SK-N-SH (cell line): ENCODE measurements at places on chromosomes 6 and 20. TPM values are rescaled to one million over a fixed set of nuclear protein-coding genes. Genes with fewer than 3 reads are reported as not detected.
A peak's percentile ranks its signal among the peaks of the same experiment; 100 is the strongest.

GRCh38 chr6:134422426-134423231, 104.7 kb upstream of the SGK1 start:
- H3K4me1 ChIP-seq, result no peaks in the 10 kb centered on the region; the same call in 1 of the 2 replicates
- no peaks in the 10 kb centered on the region for H3K36me3 ChIP-seq
- H3K27ac ChIP-seq, result peak overlapping the region; percentile 45; the same call in 1 of the 2 replicates
- DNase-seq, result no peak

DNA sequence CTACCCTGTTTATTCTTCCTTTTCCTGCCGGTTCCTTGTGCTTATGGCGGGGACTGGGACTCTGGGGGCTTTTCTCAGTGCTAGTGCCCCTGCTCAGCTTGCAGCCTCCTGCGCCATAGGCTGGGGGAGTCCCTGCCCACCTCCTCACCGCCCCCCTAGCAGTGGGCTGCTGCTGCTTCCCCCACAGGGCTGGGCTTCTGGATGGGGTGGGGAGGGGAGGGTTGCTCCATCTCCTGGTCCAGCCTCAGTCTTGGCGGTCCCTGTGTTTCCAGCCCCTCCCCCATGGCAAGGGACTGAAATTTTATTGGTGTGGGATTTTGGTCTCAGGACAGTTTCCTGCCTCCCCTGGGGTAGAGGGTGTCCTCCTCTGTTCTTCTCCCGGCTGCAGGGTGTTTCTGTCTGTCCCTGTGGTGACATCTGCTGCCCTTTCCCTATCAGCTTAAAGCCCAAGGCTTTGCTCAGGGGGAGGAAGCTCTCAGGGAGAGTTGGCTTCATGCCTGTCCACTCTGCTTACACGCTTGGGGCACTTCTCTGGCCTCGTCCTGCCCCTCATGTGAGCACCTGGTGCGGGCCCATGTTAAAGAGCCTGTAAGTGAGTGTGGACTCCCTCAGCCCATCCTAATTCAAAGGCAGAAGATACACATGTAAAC, 100.6 kb downstream of the HIVEP1 start:
- H3K4me3 ChIP-seq, result no peak overlapping the region

GRCh38 chr6:126764671-126765070, 353.8 kb upstream of the RSPO3 start:
- no peaks in the 10 kb centered on the region for H3K36me3 ChIP-seq
- peaks cover 6% of the 10 kb centered on the region; the same call in 1 of the 2 replicates for H3K27me3 ChIP-seq
- H3K27ac ChIP-seq, result no peak overlapping the region
- no peaks in the 10 kb centered on the region for H3K4me1 ChIP-seq
- DNase-seq, result no peak

DNA sequence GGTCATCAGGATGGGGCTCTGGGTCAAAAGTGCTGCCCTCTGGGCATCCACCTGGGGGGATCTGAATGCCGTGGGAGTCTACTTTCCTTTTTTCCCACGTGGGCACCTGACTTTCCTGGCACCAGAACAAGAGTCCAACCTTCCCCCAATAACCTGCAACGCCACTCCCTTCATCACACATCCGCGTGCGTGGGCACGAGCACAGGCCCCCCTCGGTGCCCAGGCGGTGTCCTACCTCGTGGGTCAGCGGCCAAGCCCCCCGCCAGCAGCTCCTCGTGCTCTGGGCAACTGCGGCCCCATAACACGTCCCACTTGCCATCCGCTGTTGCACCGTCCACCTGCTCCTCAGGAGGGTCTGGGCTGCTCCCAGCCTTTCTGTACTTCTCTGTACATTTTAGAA, 87.0 kb downstream of the YTHDF1 start:
- no peaks in the 10 kb centered on the region for H3K4me1 ChIP-seq
- no peak for DNase-seq
- no peaks in the 10 kb centered on the region for H3K36me3 ChIP-seq
- H3K4me3 ChIP-seq, result no peak overlapping the region
- H3K27me3 ChIP-seq, result peaks cover 37% of the 10 kb centered on the region
- H3K27ac ChIP-seq, result no peak overlapping the region

GRCh38 chr6:157185171-157185570, 138.1 kb downstream of the TMEM242 start:
- H3K4me3 ChIP-seq, result no peak overlapping the region
- H3K27me3 ChIP-seq, result no peaks in the 10 kb centered on the region
- peaks cover 25% of the 10 kb centered on the region for H3K36me3 ChIP-seq
- H3K27ac ChIP-seq, result no peak overlapping the region
- DNase-seq, result no peak
- H3K4me1 ChIP-seq, result no peaks in the 10 kb centered on the region

DNA sequence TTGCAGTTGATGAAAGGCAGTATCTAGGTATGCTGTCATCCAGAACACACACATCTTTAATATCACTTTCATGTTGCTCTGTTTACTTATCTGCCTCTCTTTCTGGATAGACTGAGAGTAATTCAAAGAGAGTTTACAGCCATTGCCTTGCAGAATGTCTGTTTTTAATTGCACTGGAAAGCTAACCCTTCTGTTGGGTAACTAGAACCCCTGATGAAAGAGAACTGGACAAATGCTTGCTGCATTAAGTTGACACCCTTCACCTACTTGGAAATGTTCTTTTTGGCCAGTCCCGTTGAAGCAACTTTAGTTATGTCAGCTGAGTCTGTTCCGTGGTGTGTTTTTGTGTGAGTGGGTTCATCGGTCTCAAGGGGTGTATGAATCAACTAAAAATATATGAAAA, 383.8 kb upstream of the CITED2 start:
- H3K4me3 ChIP-seq, result no peak overlapping the region
- no peaks in the 10 kb centered on the region; the same call in 1 of the 2 replicates for H3K4me1 ChIP-seq
- no peak for DNase-seq
- no peaks in the 10 kb centered on the region for H3K36me3 ChIP-seq
- no peaks in the 10 kb centered on the region for H3K27me3 ChIP-seq
- H3K27ac ChIP-seq, result no peak overlapping the region

GRCh38 chr20:20198011-20198410, 145.7 kb downstream of the CFAP61 start:
- no peak overlapping the region for H3K4me3 ChIP-seq
- no peaks in the 10 kb centered on the region; the same call in 1 of the 2 replicates for H3K27me3 ChIP-seq
- no peaks in the 10 kb centered on the region for H3K36me3 ChIP-seq
- no peak for DNase-seq
- H3K4me1 ChIP-seq, result peaks cover 25% of the 10 kb centered on the region

Gene OLIG3
- polyA plus RNA-seq, result not detected in 2 replicates

Gene OTOR
- polyA plus RNA-seq, result not detected in 2 replicates

Gene EFCAB8
- polyA plus RNA-seq, result not detected in 2 replicates

Gene STMND1
- polyA plus RNA-seq, result not detected in 2 replicates

Gene TBX18
- 19.3 and 29.8 TPM in 2 replicates for polyA plus RNA-seq

Gene RIPOR2
- 0.05 TPM in 2 replicates for polyA plus RNA-seq

Gene RFX6
- not detected in 2 replicates for polyA plus RNA-seq

Gene MAFB
- polyA plus RNA-seq, result 0.05 and 0.08 TPM in 2 replicates

Gene TRMT6
- polyA plus RNA-seq, result 16.1 and 16.8 TPM in 2 replicates

Gene PROKR2
- polyA plus RNA-seq, result 0.13 and 0.44 TPM in 2 replicates
